Dorsolateral prefrontal cortex (tissue), 122 donors: ENCODE measurements at places on chromosomes 7 and 10.

GRCh38 chr10:44854693-44855350 lies 56.3 kb upstream of the TMEM72 start:
- DNase-seq, result no peak

- DNase-seq, result no peak
Measured at GRCh38 chr7:40316176-40316575, 181.4 kb downstream of the SUGCT start.

DNA sequence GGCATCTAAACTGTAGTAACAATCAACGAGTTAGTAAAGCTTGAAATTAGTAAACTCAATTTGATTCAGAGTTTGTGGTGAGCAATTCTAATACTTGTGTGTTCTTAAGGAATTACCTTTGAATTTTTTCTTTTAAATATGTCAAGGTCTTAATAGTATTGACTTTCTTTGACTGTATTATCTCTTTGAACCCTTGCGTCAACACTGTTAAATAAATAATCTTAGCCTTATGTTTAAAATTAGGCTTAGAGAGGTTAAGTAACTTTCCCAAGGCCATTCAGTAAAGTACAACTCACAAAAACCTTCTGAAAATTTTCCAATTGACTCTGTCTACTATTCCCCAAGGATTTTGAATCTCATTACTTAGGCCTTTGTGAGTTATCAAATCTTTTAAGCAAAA lies 716.4 kb downstream of the NRG3 start:
- DNase-seq, result no peak

DNA sequence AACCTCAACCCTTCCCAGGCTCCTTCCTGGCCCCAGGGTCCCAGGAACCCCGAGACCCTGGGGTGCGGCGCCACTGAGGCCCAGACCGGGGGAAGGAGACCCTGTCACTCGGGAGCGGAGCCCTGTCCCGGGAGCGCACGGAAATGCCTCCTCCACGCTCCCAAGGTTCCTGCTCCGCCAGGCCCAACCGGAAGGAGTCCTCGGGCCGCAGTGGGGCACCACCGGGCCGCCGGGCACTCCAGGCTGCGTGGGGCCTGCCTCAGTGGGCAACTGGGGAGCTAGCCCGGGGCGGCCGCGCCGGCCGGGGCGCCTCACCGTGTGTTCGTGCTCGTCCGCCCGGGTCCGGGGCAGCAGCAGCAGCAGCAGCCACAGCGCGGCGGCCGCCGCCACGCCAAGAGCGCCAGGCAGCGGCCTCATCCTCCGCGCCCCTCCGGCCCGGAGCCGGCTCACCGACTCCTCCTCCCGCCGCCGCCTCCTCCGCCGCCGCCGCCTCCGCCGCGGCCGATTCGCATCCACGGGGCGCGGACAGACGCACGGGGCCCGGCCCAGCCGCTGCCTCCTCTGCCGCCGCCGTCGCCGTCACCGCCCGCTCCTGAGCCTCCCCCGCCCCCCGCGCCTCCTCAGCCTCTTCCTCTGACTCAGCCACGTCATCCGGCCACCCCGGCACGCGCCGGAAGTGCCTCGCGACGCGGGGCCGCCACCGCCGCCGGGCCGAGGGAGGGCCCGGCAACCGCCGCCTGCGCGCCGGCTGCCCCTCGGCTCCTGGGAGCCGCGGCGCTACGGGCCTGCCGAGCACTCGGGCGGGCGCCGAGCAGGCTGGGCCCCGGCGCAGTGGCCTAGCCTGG lies at the start of gene TM9SF3:
Gene TM9SF3, minus strand, starts transcription at position 594 of the 845 bp plus-strand sequence. Its CDS starts 177 bp downstream, at position 417.
- peak; percentile 90 for DNase-seq

- DNase-seq, result no peak
Measured at GRCh38 chr10:117550076-117550475, 7.5 kb downstream of the EMX2 start.
